Activated CD4-positive, CD25-positive, alpha-beta regulatory T cell treated with anti-CD3 and anti-CD28 coated beads, Interleukin-2, amount 50 U/mL, for 16 hours (primary cell): ENCODE measurements at places on chromosomes 4 and X.

- no peak for DNase-seq
These were observed 39.3 kb upstream of the RAP2C start for GRCh38 chrX:132258509-132258908.

DNA sequence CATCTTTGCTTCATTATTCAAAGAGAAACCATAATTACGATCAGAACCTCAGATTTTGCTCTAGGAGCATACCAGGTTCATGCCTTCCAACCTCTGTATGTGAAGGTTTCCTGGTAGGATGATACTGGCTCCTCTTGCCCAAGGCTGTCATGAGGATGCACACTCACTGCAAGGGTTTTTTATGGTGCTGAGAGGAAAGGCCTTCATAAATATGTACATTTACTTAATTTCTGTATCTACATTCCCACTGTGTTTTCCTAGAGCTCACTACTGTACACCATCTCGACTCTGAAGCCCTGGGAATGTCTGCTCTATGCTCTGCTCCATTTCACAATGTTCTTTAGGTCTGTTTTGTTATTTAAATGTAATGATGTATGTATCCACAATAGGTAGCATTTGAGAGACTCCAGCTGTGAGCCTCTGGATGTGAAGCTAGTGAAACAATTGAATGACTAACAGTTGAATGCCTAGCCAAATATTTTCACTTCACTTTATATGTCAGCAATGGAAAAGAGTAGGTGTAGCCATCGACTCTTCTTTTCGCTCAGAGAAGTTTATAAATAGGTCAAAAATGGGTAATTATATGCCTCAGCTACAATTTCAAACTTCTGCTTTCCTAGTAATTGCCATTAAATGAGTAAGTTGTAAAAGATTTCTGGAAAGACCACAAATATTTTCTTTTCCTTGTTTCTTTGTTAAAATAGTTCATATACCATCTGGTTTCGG, 228.0 kb downstream of the PALLD start:
- no peak for DNase-seq

- DNase-seq: no peak
These were observed 7.9 kb upstream of the GNRHR start for GRCh38 chr4:67762086-67762485.

DNA sequence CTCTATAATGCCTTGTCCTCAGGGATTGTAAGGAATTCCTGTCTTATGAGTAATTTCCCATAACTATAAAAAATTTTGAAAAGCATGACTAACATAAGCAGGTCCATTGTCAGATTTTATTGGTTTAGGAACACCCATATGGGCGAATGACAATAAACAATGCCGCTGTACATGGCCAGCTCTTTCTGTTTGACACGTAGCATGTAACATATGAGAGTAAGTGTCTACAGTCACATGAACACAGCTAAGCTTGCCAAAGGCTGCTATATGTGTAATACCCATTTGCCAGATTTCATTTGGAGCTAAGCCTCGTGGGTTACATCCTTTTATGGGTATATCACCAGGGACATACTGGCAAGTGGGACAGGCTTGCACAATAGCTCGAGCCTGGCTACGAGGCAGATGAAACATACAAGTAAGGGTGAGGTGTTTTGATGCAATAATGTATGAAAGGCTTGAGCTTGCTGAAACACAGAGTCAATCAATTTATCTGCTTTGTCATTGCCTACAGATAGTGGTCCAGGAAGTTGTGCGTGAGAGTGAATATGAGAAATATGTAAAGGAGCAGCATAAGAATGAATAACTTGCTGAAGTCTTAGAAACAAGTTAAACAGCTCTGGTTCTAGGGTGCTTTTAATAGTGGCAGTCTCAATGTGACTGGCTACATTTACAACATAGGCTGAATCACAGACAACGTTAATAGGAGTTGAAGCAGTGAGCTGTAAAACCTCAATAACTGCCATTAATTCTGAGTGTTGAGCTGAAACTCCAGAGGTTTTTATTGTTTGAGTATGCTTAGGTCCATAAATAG, 67.4 kb upstream of the UGT2B10 start:
- no peak for DNase-seq

DNA sequence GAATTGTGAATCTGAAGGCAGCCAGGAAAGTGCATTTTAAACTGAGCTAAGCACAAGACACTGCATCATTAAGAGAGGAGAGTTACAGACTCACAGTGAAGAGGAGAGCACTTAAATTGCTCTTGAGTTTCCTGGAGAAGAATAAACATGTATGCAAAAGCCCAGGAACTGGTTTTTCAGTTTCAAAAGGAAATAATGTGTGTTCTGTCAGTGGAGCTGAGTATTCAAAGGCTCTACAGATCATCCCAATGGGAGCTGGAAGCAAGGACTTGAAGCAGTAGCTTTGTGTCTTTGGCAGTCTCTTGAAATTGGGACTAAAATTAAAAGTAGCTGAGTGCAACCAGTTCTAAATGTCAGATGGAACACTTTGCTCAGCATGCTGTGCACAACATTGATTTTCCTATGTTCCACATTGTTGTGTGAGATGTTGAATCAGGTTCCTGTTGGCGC, 147.5 kb upstream of the ANK2 start:
- DNase-seq: no peak

GRCh38 chr4:102180046-102180445, 165.2 kb downstream of the SLC39A8 start:
- no peak for DNase-seq

DNA sequence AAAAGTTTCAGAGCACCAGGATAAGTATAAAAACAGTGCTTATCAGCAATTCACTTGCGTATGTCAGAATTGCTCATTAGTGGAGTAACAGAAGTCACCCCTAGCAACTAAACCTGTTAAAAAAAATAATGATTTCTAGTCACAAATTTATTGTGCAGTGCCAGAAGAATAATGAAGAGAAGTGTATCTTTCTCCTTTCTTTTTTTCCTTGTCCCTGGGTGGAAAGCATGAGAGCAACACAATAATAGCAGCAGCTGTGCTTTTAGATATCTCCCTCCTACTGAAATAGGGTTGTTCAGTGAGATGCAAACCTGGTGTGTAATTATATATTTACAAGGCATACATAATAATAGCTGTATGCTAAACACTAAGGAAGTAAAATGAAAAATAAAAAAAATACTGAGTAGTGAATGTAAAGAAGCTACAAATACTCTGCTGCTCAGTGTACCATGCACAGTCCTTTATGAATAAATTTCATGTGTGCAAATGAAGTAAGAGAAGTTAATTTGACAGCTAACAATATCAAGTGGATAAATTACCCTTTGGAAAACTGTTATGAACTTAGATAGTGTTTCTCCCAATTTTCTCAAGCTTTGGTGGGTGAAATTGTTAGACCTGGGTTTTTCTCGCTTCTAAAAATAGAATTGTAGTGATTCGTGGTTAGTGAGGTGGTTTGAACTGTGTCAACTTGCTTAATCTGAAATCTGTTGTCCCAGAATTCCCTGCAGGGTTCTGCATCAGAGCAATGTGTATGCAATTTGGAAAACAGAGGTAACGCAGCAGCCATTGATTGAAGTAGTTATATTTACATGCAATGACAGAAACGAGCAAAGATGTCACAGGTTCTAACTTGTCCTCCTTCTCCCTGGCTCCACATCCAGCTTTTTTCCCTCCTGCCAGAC, 125.7 kb upstream of the NDST3 start:
- no peak for DNase-seq

GRCh38 chr4:121668368-121669162, 28.2 kb downstream of the ANXA5 start:
- no peak for DNase-seq

GRCh38 chrX:47638816-47639215, 9.1 kb upstream of the CFP start:
- DNase-seq: no peak

DNA sequence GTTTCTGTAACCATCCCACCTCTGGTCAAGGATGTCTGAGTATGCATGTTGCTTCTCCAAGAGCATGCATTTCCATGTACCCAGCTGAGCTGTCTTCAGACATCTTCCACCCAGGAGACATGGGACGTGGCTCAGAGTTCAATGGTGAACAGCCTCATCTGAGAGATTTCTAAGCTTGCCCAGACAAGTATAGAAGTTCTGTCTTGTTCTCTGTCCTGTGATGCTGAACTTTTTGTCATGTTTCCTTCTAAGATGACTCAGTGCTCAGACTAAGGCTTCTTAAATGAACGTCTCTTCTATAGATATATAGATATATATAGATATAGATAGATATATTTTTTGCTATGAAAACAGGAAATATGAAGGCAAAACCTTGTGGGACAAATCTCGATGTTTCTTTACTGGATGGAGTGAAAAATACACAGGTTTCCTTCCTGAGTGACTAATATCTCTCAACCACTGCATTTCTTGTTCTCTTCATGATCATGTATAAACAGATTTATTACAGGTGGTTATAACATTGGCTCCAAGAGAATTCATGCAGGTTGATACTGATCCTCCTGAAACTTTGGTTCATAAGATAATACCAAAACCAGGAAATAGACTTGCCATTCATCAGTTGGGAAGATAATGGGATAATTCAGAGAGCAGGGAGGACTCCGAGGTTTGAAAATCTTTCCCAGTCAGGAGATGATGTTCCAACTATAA, 168.2 kb downstream of the ZNF518B start:
- no peak for DNase-seq

DNA sequence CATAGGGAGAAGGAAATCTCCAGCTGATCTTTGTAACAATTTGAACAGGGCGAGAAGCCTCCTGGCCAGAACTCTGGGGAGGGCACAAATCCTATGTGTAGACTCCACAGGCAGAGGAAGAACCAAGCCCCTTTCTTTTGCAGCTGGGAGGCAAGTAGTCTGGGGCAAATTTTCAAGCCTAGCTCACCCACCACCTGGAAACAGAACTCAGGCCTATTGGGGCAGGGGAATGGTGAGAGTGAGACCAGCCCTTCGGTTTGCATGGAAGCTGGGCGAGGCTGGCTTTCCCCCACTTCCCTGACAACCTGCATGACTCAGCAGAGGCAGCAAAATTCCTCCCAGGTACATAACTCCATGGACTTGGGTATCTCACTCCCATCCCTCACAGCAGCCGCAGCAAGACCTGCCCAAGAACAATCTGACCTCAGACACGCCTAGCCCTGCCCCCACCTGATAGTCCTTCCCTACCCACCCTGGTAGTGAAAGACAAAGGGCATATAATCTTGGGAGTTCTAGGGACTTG, 138.2 kb downstream of the EMCN start:
- no peak for DNase-seq

- no peak for DNase-seq
These were observed 79.5 kb downstream of the HMGB2 start for GRCh38 chr4:173254646-173255045.

DNA sequence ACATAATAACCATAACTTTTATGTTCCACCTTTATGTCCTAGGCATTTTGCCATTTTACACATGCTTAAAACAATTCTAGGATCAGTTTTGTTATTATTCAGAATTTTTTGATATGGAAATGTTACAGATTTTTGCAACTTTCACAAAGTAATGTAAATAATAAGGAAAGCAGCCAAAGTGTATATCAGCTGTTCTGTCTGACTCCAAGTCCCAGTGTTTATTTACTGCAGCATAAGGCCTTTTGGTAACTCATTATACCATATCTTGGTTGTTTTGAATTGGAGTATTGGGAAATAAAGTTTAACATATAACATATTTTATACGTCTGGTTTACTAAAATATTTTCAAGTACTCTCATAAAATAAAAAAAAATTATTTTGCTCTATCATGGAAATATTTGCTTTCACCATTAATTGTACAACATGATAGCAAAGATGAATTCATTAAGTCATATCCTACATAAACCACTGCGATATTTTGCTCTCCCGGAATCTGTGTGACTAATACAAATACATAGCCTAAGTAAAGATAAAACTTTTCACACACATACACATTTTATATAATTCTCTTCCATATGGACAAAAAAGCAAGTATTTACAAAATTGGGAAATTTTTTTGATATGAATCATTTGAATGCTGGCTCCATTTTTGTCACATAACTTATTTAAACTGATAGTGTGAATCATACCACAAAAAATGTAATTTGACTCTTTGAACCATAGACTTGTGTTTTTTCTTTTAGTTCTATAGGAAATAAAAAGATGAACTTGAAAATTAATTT, 399.0 kb downstream of the PABPC4L start:
- DNase-seq: no peak

DNA sequence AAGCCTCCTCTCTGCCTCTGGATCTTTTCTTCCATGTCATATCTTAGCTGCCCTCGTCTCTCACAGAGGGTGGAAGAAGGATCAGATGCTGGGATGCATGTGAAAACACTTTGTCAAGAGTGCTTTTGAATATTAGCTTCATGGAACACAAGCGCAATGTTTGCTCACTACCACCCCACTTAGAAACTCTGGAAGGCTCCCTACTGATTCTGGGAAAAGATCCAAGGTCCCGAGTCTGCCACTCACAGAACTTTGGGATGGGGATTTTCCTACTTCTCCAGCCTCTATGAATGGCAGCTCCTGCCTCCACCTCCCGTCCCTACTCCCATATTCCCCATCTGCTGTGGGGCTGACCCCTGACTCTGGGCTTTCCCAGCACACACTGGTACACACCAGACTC, 40.2 kb upstream of the CRMP1 start:
- no peak for DNase-seq

DNA sequence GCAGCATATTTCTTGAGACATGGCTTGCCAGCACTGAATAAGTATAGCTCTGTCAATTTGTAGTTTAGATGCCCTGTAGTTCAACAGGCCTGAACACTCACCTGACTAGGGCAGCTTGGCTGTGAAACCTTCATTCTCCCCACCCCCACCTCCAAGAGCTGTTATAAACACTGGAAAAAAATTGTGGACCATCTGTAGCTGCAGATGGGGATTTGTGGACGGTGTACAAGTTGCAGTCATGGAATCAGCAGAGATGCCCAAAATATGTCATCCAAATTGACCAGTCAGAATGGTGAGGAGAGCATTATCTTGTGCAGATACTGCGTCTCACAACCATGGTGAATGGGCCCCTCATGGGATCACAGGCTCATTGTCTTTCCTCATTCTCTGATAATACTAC, 76.2 kb upstream of the PAQR3 start:
- no peak for DNase-seq

DNA sequence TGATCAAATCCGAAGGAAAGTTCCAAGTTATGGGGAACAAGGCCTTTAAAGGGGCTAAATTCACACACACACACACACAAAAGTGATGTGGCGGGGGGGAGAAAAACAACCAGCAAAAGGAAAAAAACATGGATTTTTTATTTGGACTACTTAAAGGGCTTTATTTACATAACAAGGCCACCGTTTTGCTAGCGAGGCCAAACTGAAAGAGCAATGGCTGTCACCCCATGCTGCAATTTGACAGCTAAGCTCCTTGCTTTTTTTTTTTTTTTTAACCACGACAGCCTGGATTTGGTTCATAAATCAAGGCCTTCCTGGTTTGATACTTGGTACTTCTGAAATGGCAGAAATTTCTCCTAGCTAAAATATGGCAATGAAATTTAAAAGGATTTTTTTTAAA, 99.6 kb upstream of the PTCHD1 start:
- DNase-seq: no peak

GRCh38 chrX:118566359-118566758, 70.7 kb downstream of the DOCK11 start:
- no peak for DNase-seq

GRCh38 chr4:114980932-114981708, 132.3 kb downstream of the NDST4 start:
- DNase-seq: no peak
